NCI-H1048 (cell line): ENCODE measurements at places on chromosomes 2 and 18.

- no peak for DNase-seq
Measured at GRCh38 chr18:13136904-13137669, 81.5 kb upstream of the LDLRAD4 start.

- no peak for DNase-seq
Measured at GRCh38 chr2:11500702-11501303, 33.0 kb upstream of the GREB1 start.

- DNase-seq = no peak
Measured at GRCh38 chr2:212863185-212863588, 288.2 kb downstream of the IKZF2 start.

- DNase-seq = no peak
Measured at GRCh38 chr2:197137826-197138477, 172.6 kb downstream of the ANKRD44 start.

DNA sequence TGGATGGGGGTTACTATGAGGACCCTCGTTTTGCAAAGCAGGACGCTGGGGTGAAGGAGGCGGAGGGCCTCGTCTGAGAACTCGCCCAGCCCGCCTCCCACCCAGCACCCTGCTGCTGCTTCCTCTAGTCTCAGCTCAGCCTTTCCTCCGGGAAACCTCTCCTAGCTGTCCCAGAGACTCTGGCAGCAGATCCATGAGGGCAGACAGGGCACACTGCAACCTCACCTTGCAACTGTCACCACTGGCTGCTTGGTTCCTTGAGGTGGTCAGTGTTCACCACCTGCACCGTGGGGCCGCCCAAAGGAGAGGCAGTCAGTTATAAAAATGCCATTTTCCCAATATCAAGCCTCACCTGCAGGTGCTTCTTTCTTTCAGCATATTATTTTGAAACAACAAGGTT, 45.6 kb downstream of the PARD6G start:
- DNase-seq = no peak
